ENCODE measurements at places on chromosomes 1 and 21.

- ATAC-seq: no peak
Measured at GRCh38 chr1:33131191-33131590, 50.2 kb downstream of the AZIN2 start.

- no peak for ATAC-seq
Measured at GRCh38 chr1:223621312-223621734, 44.2 kb downstream of the CAPN8 start.

- no peak for ATAC-seq
Measured at GRCh38 chr1:225814381-225814780, 4.5 kb downstream of the EPHX1 start.

- no peak for ATAC-seq
Measured at GRCh38 chr1:25099343-25099951, 132.9 kb downstream of the SYF2 start.

DNA sequence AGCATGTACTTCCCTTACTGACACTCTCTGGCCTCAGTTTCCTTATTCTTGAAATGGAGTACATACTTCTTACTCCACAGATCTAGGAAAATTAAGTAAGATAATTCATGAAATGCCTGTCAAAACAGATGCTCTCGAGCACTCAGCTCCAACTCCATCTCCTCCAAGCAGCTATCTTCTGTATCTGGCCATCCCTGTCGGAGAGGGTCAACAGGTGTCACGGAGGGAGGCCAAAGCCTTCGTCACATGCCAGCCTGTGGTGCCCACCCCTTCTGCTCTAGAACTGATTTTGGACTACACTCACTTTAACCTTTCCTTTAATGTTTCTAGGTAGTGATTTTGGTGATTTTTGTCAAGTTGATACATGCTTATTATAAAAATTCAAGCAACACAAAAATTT lies 18.8 kb upstream of the PKP1 start:
- no peak for ATAC-seq

GRCh38 chr1:29306471-29307140 lies 70.3 kb downstream of the PTPRU start:
- no peak for ATAC-seq

DNA sequence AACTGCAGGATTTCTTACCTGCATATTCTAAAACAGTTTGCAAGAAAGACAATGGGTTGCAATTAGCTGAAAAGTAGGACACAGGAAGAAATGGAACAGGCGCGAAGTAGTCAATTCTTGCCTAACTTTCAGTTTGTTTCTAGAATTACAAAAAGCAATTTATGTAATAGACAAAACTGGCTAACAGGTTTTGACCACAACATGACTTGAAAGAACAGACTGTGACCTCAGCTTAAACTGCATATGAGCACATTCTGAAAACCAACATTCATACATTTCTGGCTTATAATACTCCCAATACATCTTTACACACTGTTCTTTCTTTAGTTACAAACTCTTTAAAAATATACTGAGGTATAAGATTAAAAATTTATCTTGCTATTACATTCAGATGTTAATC lies 405.9 kb upstream of the B3GALT2 start:
- peak; percentile 75 for ATAC-seq

DNA sequence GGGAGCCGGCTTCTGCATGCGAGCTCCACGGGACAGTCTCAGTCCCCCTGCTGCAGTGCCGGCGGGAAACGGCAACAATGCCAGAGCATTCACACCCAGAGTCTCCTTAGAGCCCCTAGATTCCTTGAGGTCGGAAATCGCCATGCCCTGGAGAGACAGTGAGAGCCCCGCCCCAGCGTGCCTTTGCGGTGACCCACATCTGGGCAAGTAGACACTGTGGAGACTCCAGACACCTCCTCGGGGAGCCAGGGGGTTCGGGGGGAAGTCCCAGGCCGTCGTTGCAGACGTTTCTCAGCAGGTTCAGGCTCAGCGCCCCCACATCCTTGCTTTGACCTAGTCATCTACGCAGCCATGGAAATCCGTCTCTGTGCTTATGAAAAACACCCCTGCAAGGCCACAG lies 81.3 kb upstream of the ARHGEF16 start:
- no peak for ATAC-seq

DNA sequence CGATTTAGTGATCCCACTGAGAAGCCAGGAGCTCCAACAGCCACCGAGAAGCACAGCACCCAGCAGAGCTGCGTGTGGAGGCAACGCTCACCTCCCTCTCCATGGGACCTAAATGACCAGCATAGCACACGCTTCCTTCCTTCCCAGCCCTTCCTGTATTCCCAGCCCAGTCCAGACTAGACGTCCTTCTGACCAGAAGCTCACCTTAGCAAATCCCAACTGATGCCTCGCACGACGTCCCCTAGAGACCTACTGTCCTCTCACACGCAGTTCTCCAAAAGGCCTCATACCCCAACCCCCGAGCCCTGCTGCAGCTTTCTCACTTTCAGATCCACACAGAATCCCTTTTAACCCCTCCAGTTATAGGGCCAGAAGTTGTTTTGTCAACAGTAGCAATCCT lies 132.4 kb downstream of the SLC45A1 start:
- no peak for ATAC-seq

DNA sequence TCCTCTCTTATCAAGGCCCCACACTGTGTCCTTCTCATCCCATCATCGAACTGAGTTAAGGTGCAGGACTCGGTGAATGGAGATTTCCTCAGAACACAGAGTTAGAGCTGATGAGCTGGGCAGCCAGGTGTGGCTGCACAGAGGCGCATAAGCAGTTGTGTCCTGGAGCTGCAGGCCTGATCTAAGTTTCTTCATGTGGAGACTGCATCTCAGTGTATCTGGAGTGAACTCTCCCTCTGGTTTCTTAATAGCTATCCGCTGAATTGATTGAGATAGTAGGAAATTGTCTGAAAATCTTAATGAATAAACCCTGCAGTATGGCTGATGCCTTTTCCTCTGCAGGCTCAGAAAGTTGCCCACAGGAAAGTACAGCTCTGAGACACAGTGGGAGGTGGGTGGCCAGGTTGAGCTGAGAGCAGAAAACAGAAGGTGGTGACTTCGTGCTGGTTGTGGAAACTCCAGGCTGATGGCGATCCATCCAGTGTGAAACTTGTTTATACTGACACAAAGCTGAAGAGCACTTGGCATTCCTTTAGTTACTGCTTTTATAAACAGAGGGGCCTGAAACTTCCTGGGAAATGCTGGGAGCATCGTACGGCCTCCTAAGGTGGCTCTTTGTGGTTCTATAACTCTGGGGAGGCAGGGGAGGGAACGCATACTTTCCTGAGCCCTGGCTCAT lies 67.4 kb upstream of the F3 start:
- no peak for ATAC-seq

- ATAC-seq: no peak
Measured at GRCh38 chr1:64705591-64705990, 39.3 kb upstream of the RAVER2 start.

DNA sequence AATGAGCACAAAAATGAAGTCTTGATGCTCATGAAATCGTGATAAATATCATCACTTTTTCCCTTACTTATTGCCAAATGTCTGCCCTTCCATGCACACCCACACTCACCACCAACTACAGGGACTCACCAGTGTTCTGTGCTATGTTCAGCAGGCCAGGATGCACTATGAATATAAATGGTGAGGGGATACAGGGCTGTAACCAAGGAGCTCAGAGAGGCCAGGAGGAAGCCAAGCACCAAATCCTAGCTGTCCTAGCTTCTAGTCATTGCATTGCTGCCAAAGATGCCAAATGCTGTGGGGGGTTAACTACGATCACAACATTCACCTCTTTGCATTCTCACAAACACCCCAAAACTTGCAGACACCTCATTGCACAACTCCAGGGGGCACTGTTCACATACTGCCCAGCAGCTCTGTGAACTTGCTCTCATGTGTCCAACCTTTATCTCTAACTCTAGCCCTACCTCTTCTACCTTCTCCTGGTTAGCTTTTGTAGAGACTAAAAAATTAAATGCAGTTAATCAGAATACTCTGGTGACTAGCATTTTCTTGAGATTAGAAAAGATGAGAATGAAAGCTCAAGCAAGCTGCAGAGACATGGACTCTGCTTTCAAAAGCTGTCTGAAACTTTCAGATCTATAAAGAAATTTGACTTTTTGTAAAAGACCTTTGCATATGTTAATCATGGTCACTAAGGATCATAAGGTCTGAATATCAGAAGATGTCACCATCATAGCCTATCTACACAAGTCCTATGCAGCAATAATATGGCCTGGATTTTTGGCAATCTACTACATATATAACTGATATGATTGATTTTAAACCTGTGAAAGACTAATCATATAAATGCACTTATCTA lies 13.9 kb upstream of the KIF14 start:
- no peak for ATAC-seq

- ATAC-seq: no peak
Measured at GRCh38 chr1:53868565-53868964, 21.0 kb downstream of the YIPF1 start.

DNA sequence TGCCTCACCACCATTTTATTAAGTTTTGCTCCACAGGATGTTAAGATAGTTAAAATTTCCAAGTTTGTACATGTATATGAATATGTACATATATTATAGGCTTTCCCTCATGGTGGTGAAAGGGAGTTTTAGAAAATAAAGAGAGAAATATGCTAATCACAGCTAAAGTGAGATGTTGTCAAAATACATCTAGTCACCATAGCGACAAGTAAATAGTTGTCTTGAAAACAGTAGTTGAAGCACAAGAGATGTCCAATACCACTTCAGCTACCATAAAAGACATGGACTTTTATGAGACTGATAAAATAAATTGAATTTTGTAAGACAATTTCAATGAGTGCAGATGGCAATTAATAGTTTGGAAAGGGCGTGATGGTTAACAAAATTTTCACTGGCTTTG lies 1600.0 kb downstream of the BRINP3 start:
- no peak for ATAC-seq

- ATAC-seq: no peak
Measured at GRCh38 chr1:230359992-230360668, 66.0 kb downstream of the PGBD5 start.

GRCh38 chr1:205449254-205449749 lies 6.5 kb downstream of the BLACAT1 start:
- no peak for ATAC-seq

DNA sequence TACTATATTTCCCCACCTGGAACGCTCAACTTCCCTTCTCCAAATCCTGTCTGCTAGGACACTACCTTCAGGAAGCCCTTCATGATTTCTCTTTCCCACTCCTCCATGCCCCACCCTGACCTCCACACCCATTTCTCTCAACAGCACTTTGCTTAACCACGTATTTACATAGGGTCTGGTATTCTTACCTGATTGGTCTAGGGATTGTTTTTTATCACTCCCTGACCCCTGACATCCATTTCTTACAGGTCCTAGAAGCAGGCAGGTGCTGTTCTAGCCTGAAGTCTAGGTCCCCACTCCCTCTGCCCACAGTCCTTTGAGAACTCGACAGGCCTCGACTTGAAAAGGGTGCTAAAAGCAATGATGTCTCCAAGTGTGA lies 47.5 kb downstream of the DMAP1 start:
- no peak for ATAC-seq

- peak; percentile 69 for ATAC-seq
Measured at GRCh38 chr1:222634180-222635013, 16.5 kb downstream of the MIA3 start.

GRCh38 chr1:75600781-75601180 lies 10.1 kb downstream of the SLC44A5 start:
- ATAC-seq: peak; percentile 63

GRCh38 chr21:14096172-14096571 lies 114.6 kb downstream of the LIPI start:
- no peak for ATAC-seq

GRCh38 chr1:7019510-7019909 lies 234.3 kb downstream of the CAMTA1 start:
- no peak for ATAC-seq

- no peak for ATAC-seq
Measured at GRCh38 chr1:210362526-210362925, 33.8 kb downstream of the HHAT start.

- no peak for ATAC-seq
Measured at GRCh38 chr1:118948351-118948750, 39.8 kb downstream of the TBX15 start.

- no peak for ATAC-seq
Measured at GRCh38 chr1:67085326-67085725, 31.4 kb upstream of the SLC35D1 start.

- no peak for ATAC-seq
Measured at GRCh38 chr1:205510308-205510950, 6.0 kb downstream of the CDK18 start.

GRCh38 chr1:198638894-198639635 lies at the start of gene PTPRC:
Gene PTPRC, plus strand, starts transcription at chr1:198639040. Its CDS starts 229 bp downstream, at chr1:198639269.
- ATAC-seq: peak; percentile 50

DNA sequence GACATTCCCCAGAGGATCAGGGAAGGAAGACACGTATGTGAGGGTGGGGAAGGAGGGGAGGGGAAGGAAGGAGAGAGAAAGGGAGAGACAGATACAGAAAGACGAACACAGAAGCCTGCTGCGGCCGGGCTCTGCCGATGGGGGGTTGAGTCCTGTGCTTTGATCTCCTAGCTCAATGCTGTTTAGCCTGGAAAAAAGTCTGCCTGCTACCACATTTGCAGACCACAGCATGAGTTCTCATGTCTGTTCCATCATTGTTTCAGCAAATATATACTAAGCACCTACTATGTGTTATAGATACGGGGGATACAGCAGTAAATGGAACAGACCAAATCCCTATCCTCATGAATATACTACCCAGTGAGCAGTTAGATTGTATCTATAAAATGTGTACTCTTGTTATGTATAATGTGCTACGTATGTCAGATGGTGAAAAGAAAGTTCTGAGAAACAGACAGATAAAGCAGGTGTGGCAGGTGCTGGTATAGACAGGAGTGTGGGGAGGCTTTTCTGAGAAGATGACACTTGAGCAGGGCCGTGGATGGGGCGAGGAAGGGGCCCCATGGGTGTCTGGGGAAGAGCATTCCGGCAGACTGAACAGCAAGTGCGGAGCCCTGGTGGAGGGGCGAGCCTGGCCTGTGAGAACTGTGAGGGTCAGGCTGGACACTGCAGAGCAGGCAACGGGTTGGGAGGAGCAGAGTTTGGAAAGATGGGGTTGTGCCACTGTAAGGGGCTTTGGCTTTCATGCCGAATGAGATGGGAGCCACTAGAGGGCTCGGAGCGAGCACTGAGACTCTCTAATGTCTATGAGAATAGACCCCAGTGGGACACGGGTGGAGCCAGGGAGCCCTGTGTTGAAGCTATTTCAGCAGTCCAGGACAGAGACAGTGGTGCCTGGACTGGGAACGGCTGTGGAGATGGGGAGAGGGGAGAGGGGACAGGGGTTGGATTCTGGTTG lies 34.1 kb downstream of the KIAA1614 start:
- ATAC-seq: no peak

DNA sequence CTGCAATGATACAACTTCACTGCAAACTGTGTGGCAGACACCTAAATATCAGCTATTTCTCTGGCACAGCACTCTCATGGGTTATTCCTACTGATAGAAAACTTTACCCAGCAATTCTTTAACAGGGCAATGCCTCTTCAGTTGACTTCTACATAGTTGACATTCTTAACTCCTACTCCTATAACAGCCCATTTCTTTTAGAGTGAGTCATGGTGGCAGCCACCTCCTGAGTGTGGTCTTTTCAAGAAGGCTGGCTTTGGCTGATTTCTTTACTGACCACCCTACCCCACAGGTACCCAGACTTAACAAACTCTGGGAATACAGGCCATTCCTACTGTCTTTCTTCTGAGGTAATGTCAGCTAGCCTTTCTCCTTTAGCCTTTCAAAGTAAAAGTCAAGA lies 805.8 kb upstream of the ADGRL2 start:
- ATAC-seq: no peak

- no peak for ATAC-seq
Measured at GRCh38 chr1:4177425-4178150, 277.5 kb upstream of the C1orf174 start.
